Activated T-cell treated with anti-CD3 and anti-CD28 coated beads, Interleukin-2, amount 50 U/mL, for 4 hours (primary cell): ENCODE measurements at places on chromosomes 7 and 10. TPM values are rescaled to one million over a fixed set of nuclear protein-coding genes. Genes with fewer than 3 reads are reported as not detected.

Gene PLEKHS1
- not detected for total RNA-seq

Gene GPR37
- total RNA-seq, result not detected

Gene DGKI
- 4.3 TPM for total RNA-seq

Gene ZNF33B
- total RNA-seq, result 4.9 TPM

DNA sequence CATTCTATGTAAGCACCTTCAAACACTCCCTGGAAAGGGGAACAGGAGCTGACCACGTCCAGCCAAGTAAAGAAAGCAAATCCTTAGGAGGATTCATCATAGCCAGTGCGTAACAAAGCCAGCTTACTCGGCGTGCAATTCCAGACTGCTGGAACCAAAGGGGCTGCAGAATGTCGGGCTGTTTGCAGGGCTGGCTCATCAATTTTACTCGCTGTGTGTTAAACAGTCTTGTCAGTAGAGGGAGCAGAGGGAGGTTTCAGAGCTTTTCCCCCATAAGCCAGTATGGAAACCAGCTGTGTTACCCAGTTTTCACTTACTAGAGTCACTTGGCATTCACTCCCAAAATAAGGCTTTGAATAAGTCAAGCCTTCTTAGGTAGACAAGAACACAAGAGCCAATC is 127.1 kb downstream of the KMT2E start:
- DNase-seq, result no peak

DNA sequence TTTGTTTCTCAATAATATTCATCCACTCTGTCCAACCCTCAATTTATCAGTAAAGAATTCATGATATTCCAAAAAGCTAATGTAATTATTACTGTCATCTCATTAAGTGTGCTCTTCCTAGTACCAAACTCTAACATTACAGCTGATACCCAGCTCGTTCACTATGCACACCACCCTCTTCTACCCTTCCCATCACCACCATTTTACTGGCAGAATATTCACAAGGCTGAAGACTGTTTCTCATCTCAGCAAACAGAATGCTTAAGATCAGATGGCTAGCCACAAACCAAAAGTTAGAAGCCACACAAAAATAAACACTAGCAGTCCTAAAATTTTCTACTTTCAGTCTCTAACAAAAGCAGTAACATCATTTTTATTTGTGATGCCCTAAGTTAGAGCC is 121.5 kb downstream of the SRPK2 start:
- DNase-seq, result no peak

DNA sequence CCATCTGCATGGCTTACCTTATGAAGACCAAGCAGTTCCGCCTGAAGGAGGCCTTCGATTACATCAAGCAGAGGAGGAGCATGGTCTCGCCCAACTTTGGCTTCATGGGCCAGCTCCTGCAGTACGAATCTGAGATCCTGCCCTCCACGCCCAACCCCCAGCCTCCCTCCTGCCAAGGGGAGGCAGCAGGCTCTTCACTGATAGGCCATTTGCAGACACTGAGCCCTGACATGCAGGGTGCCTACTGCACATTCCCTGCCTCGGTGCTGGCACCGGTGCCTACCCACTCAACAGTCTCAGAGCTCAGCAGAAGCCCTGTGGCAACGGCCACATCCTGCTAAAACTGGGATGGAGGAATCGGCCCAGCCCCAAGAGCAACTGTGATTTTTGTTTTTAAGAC is 12.4 kb downstream of the DUSP5 start:
- no peak for DNase-seq

Gene SH3PXD2A
- total RNA-seq, result 2.8 TPM

Gene ZNF467
- 0.08 TPM for total RNA-seq
